ENCODE measurements at places on chromosomes 2 and 18. TPM values are rescaled to one million over a fixed set of nuclear protein-coding genes. Genes with fewer than 3 reads are reported as not detected.

- peak; percentile 56 for DNase-seq
These were observed 32.8 kb downstream of the GRHL1 start for GRCh38 chr2:9984217-9984739.

- no peak for DNase-seq
These were observed 763.9 kb downstream of the TSN start for GRCh38 chr2:122519366-122519765.

- DNase-seq = no peak
These were observed 164.2 kb upstream of the KLHL14 start for GRCh38 chr18:32937066-32937465.

- DNase-seq = no peak
These were observed 511 bp upstream of the ANKMY1 start for GRCh38 chr2:240558236-240558761.

GRCh38 chr2:70340075-70340474 is 38.2 kb upstream of the FAM136A start:
- DNase-seq = no peak

- no peak for DNase-seq
These were observed 28.7 kb upstream of the ZEB2 start for GRCh38 chr2:144548532-144549191.

DNA sequence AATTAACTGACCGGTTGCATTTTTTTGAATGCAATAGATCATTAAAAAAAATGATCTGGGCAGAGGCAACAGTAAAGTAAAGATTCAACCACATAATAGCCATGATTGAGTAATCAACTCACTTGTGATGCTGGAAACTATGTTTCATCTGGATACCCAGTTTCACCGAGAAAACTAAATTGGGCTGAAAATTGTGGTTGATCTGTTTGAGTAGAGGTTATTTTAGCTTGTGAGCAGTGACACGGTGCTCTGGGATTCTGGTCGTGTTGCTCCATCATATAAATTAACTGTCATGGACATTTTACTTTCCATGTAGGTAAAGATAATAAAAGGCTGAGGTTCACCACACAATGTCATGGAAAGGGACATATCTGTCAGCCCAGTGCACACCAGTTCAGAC is 58.7 kb downstream of the CD226 start:
- no peak for DNase-seq

- DNase-seq = no peak
These were observed 76.1 kb upstream of the MYCN start for GRCh38 chr2:15864176-15864769.

GRCh38 chr18:59265246-59265973 is 7.8 kb downstream of the RAX start:
- peak; percentile 15 for DNase-seq

DNA sequence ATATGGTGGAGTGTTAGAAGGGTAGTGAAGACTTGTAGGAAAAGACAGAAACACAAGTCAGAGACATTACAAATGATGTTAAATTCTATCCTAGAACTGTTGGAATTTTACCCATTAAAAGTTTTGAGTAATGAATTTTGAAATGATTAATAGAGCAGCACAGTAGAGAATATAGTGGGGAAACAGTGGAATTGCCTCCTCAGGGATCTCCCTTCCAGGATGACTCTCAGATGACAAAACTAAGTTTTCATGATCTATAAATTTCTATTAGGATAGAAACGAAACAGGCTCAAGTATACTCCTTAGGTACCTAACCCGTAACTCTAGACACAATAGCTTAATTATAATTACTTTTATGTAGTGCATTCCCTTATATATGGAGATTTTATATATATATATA is 86.7 kb downstream of the DPP4 start:
- DNase-seq = no peak

- DNase-seq = no peak
These were observed 344 bp upstream of the MRPL33 start for GRCh38 chr2:27771202-27771547.

DNA sequence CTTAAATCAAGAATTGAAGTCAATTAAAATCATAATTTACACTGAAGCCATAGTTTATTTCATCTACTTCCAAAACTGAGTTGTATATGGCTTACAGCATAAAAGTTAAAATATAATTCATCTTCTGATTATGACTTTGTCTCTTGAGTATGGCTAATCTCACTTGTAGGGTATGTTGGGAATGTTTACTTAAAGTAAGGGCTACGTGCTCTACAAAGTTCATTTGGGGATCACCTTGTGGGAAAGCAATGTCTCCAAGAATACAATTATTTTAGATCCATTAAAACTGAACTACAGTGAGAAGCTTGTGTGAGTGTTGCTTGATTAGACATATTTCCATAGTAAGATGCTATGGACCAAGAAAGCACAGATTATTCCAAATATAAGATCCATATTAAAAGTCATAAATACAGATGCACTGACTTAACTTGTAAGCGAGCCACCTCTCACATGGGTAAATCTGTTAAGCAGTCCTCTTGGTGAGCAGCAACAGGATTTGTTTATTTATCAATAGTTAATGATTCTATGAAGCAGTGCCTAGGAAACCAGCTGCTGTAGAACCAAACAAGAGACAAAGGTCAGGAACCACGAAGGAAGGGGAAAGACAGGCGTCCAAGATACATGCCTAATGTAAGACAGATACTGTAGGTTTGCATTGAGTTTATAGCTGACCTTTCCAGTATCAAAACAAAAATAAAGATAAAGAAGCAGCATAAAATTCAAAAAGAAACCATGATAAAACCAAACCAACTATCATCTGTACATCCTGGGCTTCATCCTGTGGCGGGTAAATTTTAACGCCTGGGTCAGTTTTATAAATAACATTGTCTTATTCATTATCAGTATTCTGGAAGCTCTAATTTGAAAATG is 24.8 kb downstream of the DSG4 start:
- no peak for DNase-seq

- no peak for DNase-seq
These were observed 44.2 kb upstream of the SPTBN1 start for GRCh38 chr2:54411801-54412354.

DNA sequence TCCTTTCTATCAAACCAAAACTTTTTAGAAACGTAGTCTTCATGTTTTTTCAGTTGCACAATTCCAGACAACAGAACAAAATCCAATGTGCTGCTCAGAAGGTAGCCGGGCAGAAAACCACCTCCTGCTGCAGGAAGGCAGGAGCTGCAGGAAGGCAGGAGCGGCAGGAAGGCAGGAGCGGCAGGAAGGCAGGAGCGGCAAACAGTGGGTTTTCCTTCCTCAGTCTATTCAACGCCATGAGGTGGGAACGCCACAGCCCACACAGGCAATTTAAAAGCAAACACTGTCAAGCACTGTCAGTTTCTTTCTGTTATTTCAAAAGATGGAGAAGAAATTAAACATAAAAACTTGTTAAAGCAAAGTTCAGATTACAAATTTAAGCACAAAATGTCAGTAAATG is 601.2 kb upstream of the SALL3 start:
- DNase-seq = no peak

- DNase-seq = no peak
These were observed 86.7 kb upstream of the MAP4K4 start for GRCh38 chr2:101610750-101611315.

DNA sequence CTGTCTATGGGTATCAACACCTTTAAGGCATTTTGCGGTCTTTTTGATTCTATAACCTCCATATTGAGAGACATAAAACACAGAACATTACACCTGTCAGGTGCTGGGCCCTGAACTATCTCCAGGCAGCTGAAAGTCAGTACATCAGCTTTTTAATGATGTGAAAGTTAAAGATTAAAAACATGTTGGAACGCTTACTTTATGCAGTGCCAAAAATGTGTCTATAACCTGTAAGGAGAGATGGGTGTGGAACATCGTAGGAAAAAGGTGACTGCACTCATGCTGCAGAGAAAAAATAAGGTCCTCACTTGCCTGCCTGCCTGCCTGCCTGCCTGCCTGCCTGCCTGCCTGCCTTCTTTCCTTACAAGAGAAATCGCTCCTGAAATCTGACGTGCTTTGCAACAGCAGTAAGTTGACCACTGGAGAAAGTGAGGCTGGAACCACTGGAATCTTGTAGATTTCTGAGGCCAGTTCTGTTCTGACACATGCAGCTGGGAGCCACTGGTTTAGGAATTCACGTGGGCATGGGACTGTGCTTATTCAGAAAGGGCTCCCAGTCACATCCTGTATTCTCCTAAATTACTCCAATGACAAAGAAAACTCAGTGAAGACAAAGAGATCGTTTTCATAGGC is 34.1 kb downstream of the BCL11A start:
- no peak for DNase-seq

DNA sequence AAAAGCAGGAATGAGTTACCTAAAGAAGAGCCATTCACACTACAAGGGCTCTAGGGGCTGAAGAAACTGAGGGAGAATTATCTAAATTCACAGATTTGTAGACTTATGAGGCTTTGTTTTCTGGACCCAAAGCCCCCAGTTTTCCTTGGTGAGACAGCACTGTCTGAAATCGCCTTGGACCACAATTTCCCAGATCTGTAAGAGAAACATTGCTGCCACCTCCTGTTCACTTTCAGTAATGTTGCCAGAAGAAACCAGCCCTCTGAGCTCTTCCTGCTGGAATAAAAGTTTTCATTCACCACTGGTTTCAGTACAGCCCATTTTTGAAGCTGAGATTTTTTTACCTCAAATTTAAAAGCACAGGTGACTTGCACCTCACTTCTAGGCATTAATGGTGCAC is 169.2 kb downstream of the CDH20 start:
- peak; percentile 40 for DNase-seq

DNA sequence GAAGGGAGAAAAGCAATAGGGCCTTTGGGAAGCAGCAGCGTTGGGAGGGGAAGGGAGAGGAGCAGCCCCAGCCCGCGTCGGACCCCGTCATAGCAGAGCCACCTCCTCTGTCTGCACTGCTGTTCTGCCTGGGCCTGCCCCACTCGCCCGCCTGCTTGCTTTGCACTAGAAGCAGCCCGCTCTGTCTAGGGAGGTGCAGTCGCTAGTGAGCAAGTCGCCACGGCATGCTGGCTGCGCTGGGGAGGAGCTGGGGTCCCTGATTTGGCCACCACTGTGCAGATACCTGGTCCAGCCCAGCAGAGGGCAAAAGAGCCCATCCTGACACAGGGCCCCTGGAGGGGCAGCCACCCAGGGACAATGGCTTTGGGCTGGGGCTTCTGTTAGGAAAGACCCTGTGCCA is 8.0 kb upstream of the TMEM214 start:
- DNase-seq = no peak

- DNase-seq = no peak
These were observed 106.5 kb downstream of the LAMA1 start for GRCh38 chr18:7011142-7011541.

GRCh38 chr2:20369366-20369765 is 18.7 kb upstream of the PUM2 start:
- no peak for DNase-seq

DNA sequence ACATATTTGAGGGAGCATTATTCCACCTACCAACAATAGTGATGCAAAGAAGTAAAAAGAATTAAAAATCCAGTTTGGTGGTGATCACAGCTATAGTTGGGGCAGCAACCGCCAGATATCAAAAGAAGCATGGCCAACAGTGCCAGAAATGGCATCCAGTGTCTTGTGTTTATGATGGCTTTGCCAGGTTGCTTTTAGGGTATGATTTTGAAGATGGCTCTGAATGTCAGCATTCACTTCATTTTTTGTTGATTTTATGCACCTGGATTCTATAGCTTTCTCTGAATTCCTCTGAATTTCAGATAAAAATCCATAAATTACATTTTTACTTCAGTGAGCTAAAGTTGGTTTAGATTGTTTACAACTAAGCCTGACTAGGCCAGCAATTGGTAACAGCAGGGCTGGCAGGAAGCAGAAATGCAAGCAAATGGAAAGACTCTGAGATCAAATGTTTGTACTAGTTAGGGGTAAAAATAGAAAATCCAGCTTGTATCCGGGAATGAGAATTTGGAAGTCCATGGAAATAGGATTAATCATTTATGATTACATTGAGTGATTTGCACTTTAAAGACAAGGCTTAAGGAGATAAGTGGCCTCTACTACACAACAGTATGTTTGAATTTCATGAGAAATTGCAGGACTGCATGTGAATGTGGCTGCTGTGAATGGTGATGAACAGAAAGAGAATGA is 40.4 kb downstream of the COL3A1 start:
- no peak for DNase-seq

GRCh38 chr2:156481312-156481711 is 45.1 kb downstream of the GPD2 start:
- DNase-seq = no peak

GRCh38 chr2:10002681-10003080 is 40.7 kb upstream of the KLF11 start:
- no peak for DNase-seq

- no peak for DNase-seq
These were observed 91.9 kb downstream of the VRK2 start for GRCh38 chr2:58138396-58139030.

- DNase-seq = no peak
These were observed 575.2 kb downstream of the PIK3C3 start for GRCh38 chr18:42530276-42530675.

GRCh38 chr2:71101656-71102055 is 28.4 kb downstream of the MCEE start:
- peak; percentile 83 for DNase-seq

GRCh38 chr18:31683106-31683505 is 1.3 kb downstream of the B4GALT6 start:
- no peak for DNase-seq

DNA sequence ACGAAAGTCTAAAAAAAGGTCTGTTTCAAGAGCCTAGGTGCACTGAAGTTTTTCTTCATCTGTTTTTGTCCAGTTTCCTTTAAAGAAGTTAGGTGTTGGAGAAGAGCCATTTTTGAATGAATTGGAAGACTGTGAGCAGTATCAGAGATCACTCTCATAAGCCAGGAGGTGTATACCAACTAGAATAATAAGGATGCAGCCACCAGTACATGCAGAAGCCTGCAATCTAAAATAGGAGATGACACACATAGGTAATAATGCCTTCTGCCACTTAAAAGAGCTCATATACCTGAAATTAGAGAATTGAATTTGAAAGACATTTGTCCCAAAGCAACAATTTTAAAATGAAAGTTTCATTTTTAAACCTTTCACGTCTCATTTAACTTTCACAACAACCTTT is 81.7 kb downstream of the RBMS1 start:
- DNase-seq = no peak

GRCh38 chr18:10120622-10121021 is 206.8 kb downstream of the VAPA start:
- no peak for DNase-seq

- no peak for DNase-seq
These were observed 888.6 kb upstream of the NRXN1 start for GRCh38 chr2:51920509-51920908.

The PTPRM gene
- total RNA-seq = 51.8 TPM

The ALLC gene
- not detected for total RNA-seq

The GCG gene
- 0.39 TPM for total RNA-seq

The IL36A gene
- total RNA-seq = not detected

The INHBB gene
- total RNA-seq = 0.24 TPM

The STAT4 gene
- total RNA-seq = 0.59 TPM

The MC2R gene
- not detected for total RNA-seq

The NYAP2 gene
- not detected for total RNA-seq

The C18orf54 gene
- total RNA-seq = 7.6 TPM

The FAP gene
- 142 TPM for total RNA-seq

The CHAC2 gene
- total RNA-seq = 19.9 TPM

The IL18R1 gene
- 0.10 TPM for total RNA-seq

The TMEM200C gene
- total RNA-seq = not detected

The UGT1A5 gene
- total RNA-seq = not detected

The ASXL3 gene
- total RNA-seq = not detected

The SNTG2 gene
- not detected for total RNA-seq

The UGT1A8 gene
- not detected for total RNA-seq

The HOXD1 gene
- 0.39 TPM for total RNA-seq

The GAL3ST2 gene
- total RNA-seq = not detected

The ARHGEF33 gene
- total RNA-seq = 0.59 TPM

The RAPGEF4 gene
- 2.4 TPM for total RNA-seq

The ORMDL1 gene
- 75.7 TPM for total RNA-seq
